ENCODE measurements at places on chromosomes 7 and 10.

- no peak for DNase-seq
Measured at GRCh38 chr10:73388228-73388627, 25.6 kb downstream of the ANXA7 start.

DNA sequence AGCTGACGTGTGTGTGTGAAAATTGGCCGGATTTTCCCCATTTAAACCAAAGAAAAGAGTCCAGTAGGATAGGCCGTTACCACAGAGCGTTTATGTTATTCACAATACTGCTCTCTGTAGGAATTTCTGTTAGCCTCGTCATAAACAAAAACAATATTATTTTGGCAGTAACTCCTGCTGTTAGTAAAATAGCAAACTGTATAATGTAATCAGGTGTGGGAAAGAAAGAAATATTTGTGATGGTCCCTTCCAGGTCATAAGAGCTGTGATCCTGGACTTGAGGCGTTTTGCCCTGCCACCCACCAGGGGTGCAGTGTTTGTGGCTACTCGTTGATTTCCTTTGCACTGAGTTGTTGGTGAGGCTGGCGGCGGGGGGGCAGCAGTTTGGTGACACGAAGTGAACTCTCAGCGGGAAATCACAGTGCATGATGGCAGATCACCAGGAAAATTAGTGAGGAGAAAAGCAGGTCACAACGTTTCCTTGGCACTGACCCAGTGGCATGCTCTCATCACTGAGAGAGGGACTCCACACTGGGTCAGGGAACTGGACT is 2.8 kb downstream of the EEPD1 start:
- DNase-seq: peak; percentile 17

- DNase-seq: no peak
Measured at GRCh38 chr7:5315761-5316160, 33.0 kb downstream of the SLC29A4 start.

- no peak for DNase-seq
Measured at GRCh38 chr7:116797612-116798011, 64.8 kb upstream of the CAPZA2 start.

DNA sequence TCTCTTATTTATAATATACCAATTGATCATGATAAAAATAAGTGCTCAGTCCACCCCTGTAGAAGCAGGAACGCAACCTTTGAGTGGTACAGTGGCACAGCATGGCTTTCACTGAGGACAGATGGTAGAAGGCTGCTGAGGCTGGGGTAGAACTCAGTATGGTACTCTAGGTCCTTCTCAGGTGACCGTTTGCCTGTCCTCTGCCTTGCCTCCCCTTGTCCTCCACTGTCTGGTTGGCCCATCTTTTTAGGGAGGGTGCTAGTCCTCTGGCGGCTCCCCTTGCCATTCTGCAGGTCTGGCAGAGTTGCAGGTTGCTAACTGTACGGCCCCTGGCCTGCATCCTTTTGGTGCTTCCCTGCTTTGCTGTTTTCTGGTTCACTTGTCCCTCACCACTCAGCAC is 27.3 kb downstream of the SLC18A2 start:
- no peak for DNase-seq

DNA sequence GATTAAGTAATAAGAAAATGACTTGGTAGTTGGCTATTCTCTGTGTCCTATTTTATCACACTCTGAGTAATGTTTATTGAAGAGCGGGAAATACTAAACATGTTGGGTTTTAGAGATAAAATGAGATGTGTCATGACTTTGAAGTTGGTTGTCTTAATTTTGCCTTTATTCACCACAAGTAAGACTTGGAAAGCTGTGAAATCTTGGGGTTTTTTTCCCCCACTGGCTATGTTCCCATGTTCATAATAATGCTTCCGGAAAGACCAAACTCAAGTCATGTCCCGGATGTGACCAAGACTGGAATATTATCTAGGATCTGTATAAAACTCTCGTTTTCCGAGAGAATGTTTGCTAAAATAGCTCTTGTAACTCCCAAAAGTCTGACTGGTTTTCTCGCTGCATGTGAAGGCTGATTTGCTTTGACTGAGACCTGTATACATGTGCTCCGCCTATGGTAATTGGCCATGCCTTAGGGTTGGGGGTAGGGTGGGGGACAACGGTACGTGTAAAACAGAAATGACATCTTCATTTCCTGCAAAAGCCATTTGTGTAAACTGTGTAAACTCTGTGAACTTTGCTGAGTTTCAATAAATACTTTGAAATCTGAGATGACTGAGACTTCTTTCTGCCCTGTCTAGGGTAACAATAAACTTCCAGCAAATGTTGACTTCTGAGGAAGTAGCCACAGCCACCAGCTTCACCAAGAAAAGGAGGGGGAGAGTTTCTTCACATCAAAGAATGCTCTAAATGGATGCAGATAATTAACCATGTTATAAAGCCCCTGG is 169.6 kb downstream of the ZNF365 start:
- DNase-seq: no peak

- DNase-seq: no peak
Measured at GRCh38 chr7:34491899-34492298, 166.1 kb upstream of the NPSR1 start.

DNA sequence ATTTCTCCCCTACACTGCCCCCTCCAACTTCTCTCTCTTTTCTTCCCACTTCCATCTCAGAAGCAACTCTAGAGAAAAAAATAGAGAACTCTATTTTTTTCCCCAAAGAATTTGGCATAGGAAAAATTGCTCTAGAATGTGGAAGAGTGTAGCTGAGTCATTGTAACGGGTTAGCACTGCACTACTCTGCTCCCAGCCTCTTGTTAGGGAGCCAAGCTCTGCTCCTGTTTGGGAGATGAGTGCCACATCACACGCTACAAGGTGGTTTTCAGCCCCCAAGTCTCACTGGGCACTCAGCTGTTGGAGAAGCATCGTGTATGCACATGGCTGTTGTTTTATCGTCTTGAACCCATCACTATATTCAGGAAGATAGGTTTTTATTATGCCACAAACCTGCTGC is 136.4 kb downstream of the BMPER start:
- peak; percentile 71 for DNase-seq

- DNase-seq: peak; percentile 79
Measured at GRCh38 chr10:119807960-119808697, 64.5 kb downstream of the MCMBP start.

DNA sequence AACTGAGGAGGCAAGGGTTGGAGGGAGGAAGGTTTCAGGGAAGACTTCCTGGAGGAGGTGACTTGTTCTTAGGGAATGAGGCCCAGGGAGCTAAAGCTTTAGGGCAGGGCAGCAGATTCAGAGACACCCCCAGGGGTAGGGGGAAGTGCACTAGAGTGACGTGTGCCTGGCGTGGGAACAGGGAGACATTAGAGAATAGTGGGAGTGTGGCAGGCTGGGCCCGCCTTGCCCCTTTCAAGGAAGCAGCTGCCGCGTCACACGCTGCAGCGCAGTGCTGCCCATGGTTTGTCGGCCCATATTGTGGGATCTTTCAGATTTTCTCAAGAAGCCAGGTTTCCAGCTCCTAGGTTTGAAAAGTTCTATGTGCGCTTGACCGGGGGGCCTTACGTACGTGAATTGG is 139.4 kb downstream of the LHPP start:
- no peak for DNase-seq

DNA sequence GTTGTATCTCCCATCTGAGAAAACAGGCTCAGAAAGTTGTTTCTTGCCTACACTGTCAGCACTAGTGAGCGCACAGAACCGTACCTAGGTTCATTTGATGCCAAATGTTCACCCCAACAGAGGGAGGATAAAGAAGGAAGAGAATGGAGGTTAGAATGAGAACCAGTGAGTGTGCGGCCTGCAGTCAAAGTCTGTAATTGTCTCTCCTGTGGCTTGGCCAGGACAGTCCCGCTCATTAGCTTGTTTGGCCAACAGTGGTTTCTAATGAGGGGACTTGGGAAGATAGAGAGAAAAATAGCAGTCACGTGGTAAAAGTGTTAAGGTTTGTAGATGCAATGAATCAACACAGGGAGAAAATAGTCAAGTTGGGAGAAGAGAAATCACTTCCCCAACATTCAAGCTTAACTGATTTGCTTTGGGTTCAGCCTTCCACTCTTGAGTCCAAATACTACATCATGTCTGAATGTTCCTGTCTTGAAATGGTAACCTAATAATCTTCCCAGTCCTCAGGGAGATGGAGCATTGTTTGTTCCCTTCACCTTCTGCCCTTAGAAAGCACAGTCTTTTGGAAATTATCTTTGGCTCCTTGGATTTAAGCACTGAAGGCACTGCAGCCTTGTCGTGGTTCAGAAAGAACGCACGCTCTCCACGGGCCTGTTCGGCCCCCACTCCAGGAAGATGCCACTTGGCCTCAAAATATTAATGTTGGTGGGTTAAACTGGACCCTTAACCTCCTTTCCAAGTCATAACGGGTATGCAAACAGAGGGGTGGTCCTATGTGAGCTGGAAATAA is 360.4 kb upstream of the ZNF32 start:
- DNase-seq: no peak

GRCh38 chr7:150503581-150503980 is 11.1 kb upstream of the GIMAP7 start:
- DNase-seq: no peak

- peak; percentile 90 for DNase-seq
Measured at GRCh38 chr7:24854866-24855265, 97.6 kb upstream of the GSDME start.

DNA sequence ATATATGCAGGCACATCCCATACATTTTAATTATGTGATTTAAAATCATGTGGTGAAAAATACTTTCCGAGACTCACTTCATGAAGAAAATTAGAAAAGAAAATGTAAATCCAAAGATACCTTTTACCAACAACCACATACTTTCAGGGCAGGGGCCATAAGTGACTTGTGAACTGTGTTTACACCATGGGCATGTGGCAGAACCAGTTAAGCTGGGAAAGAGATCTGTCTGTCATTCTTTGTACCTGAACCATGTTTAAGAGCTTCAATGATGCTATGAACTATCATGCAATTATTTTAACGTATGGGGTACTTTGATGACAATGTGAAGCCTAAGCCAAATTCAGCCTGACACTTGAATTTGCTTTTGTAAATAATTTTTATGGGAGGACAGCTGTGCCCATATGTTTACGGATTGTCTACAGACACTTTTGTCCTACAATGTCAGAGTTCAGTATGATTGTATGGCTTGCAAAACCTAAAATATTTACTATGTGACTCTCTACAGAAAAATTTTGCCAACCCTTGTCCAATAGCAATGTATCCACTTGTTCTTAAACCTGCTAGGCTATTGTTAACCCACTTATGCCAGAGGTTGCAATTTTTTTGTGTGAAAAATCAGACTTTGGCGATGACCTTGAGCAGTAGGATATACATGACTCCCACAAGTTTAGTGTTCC is 654.6 kb downstream of the TNS3 start:
- DNase-seq: no peak

GRCh38 chr7:158013085-158013668 is 574.4 kb downstream of the PTPRN2 start:
- no peak for DNase-seq

DNA sequence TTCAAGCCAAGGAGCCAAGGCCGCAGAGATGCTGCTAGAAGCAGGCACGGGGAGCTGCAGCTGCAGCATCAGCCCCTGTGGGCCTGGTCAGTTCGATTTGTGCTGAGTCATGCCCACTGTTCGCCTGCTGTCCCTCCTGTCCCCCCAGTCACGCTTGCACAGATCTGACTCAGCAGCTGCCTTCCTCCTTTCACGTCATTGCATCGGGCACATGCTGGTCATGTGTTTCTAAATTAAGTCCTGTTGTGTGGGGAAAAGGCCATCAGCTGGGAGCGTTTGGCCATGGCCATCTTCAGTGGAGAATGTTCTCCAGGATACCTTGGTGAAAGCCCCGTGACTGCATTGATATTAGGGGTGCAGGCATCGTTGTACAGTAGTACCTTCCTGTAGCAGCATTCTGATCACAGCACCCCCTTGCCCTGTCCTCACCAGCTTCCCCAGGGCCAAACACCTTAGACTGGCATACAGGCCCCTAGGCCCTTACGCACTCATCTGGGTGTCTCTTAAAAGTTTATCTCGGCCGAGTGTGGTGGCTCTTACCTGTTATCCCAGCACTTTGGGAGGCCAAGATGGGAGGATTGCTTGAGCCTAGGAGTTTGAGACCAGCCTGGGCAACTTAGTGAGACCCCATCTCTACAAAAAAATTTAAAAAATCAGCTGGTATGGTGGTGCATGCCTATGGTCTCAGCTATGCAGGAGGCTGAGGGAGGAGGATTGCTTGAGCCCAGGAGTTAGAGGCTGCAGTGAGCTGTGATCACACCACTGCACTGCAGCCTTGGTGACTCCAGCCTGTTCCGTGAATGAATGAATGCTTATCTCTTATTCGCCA is 23.2 kb downstream of the POR start:
- DNase-seq: peak; percentile 98

- no peak for DNase-seq
Measured at GRCh38 chr7:151681726-151682125, 162.0 kb upstream of the RHEB start.

DNA sequence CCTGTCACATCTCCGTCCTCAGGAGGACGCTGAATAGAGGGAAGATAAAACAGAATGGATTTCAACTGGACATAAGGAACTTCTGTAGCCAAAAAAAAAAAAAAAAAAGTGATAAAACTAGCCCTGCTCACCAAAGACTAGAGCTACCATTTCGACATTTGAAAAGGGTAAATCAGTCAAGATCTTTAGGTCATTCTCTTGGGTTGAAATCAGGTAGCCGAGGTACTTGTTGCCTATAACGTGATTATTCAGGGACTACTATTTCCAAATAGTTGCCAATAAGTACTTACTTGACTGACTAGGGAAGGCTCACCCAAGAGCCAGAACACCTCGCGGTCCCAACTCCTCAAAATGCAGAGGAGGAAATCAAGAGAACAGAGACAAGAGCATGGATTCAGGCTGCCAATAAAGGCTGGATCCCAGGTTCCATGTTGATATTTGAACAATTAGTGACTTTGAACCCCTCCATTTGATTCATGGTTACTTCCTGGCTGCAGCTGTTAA is 2.0 kb downstream of the RHEB start:
- no peak for DNase-seq

DNA sequence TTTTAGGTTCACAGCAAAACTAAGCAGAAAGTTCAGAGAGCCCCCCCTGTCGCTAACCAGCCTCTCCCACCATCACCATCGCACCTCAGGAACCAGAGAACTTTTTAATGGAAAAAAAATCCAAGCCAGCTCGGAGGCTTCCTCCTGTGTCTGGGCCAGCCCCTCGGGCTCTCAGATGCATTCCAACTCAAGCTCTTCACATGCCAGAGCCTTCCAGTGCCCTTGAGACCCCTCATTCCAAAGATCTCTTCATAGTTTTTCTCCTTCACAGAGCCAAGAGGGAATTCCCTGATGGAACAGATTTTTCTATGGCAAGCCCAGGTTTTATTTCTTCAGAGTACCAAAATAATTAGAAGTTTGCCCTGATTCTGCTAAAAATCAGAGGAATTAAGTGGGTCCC is 153.4 kb upstream of the LANCL2 start:
- DNase-seq: peak; percentile 60

GRCh38 chr7:36279200-36279925 is 110.3 kb upstream of the ANLN start:
- peak; percentile 37 for DNase-seq

Data from EH (cell line).